Muscle of arm (tissue), 14 donors: ENCODE measurements at places on chromosomes 7 and 10.

- DNase-seq, result no peak
Measured at GRCh38 chr7:64758151-64758550, 36.1 kb upstream of the ZNF138 start.

- peak; percentile 31 for DNase-seq
Measured at GRCh38 chr10:18312374-18313139, 172.3 kb downstream of the CACNB2 start.

DNA sequence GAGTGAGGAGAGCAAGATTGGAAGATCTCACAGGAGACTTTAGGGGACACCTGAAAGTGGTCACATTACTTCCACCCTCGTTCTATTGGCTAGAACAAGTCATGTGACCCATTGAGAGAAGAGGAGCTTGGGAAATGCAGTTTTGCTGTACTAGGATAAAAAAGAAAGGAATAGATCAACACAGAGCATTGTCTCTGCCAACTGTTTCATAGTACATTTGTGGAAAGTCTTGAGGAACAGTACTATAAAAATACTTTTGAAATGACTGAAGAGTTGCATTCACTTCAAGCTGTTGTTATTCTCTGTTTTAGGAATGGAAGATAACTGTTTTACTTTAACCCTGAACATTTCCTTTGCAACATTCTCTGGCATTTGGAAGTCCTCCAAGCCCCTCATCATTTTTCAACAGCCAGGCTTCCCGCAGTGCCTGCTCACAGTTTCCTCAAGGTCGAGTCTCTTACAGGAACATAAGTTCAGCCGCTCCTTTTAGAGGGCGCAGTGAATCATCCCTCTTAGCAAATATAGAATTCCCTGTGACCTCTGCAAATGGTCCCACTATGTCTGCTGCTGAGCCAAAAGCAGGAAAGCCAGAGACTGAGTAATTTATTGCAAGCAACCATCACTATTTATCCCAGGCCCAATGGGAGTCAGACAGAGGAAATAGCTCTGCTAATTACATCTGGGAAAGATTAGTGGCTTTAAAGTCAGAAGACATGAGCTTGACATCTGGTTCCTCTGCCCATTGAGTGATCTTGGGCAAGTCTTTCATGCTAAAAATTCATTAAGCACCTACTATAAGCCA lies 40.7 kb downstream of the MRPL32 start:
- DNase-seq, result peak; percentile 32

DNA sequence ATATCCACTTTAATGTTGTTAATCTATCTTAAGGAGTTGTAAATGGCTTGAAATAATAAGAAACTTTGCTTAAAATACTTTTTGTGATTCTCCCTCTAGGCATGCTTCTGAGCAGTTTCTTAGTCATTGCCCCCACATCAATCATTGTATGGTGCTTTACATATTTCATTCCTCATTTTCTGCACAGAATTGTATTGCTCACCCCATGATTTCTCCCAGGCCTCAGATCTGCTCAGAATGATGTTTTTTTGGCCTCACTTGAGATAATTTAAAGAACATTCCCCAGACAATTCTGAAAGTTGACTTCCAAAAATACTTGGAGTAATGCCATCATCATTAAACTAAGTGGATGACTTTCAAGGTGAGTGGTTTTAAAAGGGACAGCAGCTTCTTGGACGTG lies 82.1 kb upstream of the PRPS1L1 start:
- no peak for DNase-seq

- no peak for DNase-seq
Measured at GRCh38 chr10:4909118-4909517, 54.1 kb upstream of the AKR1C1 start.

GRCh38 chr7:37028909-37029440 lies 304.7 kb upstream of the AOAH start:
- DNase-seq, result no peak

- no peak for DNase-seq
Measured at GRCh38 chr10:92003258-92003657, 79.7 kb downstream of the BTAF1 start.

DNA sequence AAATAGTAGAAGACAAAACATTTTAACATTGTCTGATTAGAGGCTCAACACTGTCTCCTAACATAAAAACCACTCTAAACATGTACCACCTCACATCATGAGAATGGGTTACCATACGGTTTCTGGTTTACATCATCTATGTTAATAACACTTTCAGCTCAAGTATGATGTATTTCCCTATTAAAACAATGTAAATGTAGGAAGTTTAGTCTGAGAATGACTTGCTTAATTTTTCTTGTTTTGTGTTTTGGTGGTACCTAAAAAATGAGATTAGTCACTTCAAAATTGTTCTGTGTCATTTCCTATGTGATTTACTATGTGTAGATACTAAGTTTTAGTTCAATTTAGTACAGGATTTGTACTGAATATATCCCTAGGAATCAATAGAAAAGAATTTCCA lies 195.8 kb upstream of the SEMA3C start:
- DNase-seq, result no peak

DNA sequence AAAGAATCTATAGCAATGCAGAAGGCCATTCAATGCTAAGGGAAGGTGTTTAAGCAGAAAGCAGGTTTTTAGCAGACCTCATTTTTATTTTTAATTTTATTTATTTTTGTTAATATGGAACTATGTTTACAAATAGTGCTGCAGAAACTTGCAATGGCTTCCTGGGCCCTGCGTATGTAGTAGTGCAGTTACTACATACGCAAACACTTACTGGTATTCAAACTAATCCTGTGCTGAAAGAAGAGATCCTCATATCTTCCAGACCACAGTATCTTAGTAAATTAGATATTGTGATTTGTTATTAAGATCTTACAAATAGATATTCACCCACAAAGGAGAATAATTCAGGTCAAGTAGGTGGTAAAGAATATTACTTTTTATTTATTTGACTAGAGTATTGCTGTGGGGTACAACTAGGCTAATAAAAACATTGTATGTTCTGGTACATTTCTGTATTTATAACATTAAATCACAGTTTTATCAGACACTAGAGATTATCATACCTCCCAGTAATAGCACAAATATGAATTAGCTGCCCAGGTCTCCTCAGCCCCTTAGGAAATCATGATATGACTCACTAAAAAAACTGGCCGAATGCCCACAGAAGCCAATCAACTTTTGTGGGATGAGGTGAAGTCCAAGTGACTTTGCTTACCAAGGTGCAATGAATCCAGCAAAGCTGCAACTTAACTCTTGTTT lies 57.6 kb downstream of the RNLS start:
- no peak for DNase-seq
